RKO (cell line): ENCODE measurements at places on chromosomes 3 and 15.

DNA sequence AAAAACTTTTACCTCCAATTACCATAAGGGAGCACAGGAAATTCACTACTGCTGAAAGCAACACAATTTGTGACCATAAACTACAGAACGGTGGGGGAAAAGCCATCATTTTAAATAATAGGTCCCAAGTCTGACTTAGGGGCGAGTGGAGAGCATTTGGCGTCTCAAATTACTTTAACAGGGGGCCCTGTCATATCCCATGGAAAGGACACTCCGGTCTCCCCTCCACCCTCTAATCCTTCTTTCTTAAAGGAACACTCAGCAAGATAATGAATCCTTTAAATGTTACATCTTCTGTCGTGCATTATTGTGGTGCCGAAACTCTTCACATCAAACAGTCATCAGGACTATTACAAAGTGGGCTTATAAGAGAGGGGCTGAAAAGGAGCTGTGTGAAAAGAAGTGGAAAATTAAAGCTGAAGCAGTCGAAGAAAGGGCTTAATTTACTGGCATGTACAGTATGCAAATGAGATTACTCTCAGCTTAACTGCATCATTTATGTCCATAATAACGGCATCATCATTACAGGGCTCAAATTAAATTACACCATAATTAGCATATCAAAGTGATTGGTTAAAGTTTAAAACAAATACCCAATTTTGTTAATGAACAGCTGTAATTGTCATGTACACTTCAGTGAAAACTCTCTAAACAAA, 342.2 kb downstream of the FOXP1 start:
- DNase-seq = no peak

DNA sequence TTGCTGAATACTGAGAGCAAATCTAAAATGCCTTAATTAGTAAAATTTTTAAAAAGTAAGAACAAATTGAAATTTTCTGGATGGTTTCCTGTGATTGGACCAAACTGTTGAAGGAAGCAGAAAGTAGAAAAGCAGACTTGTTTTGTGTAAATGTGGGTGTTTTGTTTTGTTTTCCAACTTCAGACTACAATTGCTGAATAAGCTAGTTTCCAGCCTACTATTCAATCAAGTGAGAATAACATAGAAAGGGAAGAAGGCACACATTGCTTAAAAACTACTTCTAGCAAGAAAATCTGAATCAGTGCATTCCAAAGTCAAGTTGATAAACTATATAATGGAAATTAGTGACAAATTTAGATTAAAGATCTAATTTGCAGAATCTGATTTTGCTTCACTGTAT, 519.3 kb downstream of the NLGN1 start:
- DNase-seq = no peak

- no peak for DNase-seq
These were observed 278.4 kb downstream of the GBE1 start for GRCh38 chr3:81483046-81483445.

- DNase-seq = no peak
These were observed 91.2 kb downstream of the CACNA1D start for GRCh38 chr3:53585627-53586026.

DNA sequence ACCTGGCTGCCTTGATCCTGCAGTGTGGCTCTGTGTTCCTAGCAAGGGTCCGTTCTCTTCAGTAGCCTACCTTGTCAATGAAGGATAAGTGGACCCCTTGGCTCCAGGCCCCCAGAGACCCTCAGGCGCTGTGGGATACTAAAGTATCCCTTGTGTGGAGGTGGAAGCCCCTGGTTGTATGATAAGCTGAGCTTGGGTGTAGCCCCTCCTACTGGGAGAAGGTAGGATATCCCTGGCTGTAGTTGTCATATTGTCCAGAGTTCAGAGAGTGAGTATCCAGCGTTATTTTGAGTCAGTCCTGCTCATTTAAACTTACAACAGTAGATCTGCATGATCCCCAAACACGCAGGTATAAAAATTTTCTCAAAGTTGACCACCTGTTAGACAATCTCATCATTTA, 496.8 kb downstream of the CNTN4 start:
- DNase-seq = no peak

- DNase-seq = no peak
These were observed 151.6 kb upstream of the SYNPR start for GRCh38 chr3:63126530-63126929.

DNA sequence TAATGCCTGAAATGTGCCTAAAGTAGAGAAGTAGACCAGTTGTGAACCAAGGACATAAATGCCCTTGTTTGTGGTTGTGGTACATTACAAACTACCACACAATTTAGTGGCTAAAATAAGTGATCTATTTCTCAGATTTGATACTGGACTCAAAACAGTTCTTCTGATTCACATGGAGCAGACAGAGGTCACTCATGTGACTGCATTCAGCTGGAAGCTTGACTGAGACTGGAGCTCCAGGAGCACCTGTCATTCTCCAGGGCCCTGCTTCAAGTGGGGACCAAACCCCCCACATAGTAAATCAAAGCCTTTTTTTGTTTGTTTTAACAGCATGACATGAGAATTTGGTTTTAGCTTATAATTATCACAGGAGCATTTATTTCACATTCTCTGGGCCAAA, 301.2 kb downstream of the OXSM start:
- DNase-seq = no peak

DNA sequence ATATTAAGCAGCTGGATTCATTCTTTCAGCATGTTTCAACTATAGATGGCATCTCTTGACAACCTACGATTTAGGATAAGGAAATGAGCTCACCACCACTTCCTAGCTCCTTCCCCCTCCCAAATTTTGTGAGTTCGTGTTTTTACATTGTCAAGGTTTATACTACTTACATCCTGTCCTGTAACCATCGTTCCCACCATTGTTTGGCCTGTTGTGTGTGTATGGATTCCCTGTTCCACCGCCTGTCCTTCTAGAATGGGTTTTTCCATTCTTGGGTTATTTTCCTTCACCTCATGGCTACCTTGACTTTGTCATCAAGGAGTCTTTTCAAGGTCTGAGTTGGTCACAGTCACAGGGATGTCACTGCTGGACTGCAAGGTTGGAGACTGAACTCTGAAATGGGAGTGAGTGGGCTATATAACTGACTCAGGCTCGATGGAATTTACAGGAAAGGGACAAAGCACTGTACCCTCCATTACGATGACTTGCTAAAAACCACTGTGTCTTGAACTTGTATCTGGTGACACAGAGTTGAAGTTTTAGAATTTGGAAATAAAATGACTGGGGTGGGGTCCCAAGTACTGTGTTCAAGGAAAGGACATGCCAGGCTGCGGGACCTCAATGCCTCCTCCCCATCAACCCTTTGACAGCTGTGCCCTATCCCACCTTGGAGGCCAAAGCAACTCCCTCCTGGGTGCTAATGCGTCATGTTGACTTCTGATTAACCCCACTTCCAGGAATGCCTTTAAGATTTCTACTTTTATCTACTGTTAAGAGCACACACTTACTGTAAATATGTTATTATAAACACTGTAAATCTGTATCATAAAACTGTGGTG, 66.8 kb upstream of the BLM start:
- peak; percentile 14 for DNase-seq

- no peak for DNase-seq
These were observed 46.2 kb downstream of the CD200 start for GRCh38 chr3:112379020-112379690.

- DNase-seq = peak; percentile 16
These were observed 2.3 kb downstream of the GRIP2 start for GRCh38 chr3:14537590-14538450.

DNA sequence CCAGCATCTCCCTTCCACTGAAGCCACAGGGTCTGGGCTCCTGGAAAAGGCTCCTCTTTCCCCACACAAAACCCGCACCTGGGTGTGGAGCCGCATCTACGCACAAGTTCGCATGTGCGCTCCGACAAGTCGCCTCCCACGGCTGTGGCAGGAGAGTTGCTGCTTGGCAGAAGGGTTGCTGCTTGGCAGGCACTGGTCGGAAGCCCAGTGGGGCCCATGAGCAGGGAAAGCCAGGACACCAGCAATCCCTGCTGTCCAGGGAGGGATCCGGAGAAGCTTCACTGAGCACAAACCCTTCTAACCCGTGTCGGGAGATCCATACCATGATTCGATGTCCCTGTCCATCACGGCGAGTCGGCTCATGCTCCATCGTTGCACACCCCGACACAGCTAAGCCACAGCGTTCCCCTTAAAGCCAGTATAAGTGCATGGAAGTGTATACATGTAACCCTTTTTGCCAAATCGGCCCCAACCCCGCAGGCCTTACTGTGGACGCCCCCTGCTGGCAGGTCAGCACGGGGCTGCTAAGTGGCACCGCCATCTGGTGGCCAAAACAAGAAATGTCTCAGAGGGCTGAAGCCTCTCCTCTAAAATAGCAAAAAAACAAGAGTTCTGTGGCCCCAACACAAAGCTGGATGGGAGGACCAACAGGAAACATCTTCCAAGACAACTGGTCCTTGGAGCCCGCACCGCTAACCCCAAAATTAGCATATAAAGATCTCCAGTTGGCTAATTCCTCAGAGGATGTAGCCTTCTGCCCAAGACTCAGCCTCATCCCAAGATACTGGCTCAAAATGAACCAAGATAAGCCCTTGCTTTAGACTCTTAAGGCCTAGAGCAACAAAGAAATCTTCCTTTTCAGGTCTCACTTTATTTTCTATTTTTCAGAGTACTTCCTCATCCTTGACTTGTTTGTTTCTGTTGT, 8.3 kb downstream of the ANKRD63 start:
- peak; percentile 84 for DNase-seq

GRCh38 chr15:64141798-64142512, 9.6 kb upstream of the SNX22 start:
- DNase-seq = no peak

- DNase-seq = no peak
These were observed 133.4 kb upstream of the ZBTB20 start for GRCh38 chr3:115280506-115280905.

DNA sequence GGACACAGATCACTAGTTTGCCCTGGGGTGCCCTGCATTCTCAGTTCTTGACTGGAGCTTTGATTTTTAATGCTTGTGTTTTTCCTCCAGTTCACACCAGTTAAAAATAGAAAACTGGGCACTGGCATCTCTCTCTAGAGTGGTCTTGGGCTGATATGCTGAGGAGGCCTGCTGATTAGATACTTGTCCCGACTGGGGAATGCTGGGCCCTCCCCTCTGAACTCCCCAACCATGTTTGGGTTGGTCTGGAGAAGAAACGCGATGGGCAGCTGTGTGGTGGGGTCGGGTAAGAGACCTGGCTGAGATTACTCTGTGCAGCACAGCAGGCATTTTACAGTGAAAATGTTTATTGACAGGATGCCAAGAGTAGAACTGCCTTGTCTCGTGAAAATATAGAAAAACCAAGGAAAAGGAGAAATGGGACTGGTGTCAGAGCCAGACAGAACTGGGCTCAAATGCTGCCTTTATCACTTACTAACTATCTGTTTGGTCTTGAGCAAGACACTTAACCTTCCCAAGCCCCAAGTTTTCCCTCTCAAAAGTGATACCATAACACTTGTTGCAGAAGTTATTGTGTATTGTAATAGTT, 1.6 kb upstream of the ACTC1 start:
- no peak for DNase-seq

DNA sequence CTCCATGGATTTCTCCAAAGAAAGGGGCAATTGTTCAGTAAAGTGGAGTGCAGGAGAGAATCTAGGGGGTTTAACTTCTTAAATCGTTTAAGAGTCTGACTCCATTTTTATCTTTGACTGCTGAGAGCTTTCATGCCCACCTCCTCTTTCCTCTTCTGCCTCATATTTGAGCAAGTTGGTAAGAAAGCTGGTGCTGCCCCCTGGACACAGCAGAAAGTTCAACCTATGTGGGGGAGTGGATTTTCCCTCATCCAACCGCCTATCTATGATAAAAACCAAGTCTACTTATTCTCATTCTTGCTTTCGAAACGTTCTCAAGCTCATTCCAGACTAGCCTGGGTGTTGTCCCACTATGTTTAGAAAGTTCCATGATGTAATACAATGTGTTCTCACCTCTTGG, 26.0 kb downstream of the HHLA2 start:
- no peak for DNase-seq

GRCh38 chr15:78244101-78244500, 9.7 kb upstream of the ACSBG1 start:
- no peak for DNase-seq
